ENCODE measurements at places on chromosomes 2 and 18. TPM values are rescaled to one million over a fixed set of nuclear protein-coding genes. Genes with fewer than 3 reads are reported as not detected.

GRCh38 chr2:126659562-126660467 lies 3.9 kb downstream of the GYPC start:
- DNase-seq: no peak

GRCh38 chr2:11366326-11366741 lies 21.9 kb upstream of the ROCK2 start:
- DNase-seq: no peak

GRCh38 chr2:224350703-224351102 lies 51.2 kb downstream of the FAM124B start:
- DNase-seq: no peak

- no peak for DNase-seq
These were observed 33.3 kb upstream of the TXNDC2 start for GRCh38 chr18:9852266-9853081.

DNA sequence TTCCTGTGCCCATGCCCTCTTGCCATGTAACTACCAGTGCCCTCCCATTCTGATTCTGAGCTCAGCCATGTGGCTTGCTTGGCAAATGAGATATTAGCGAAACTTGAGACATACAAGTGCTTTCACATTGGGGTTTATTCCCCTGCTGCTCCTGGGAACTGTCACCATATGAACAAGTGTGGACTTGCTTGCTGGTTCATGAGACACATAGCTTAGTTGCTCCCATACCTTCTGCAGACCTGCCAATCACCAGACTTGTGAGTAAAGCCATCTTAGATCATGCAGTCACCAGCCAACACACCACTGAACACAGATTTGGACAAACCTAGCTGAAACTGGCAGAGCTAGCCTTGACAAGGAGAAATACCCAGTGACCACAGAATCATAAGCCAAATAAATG lies 155.1 kb downstream of the SS18 start:
- no peak for DNase-seq

DNA sequence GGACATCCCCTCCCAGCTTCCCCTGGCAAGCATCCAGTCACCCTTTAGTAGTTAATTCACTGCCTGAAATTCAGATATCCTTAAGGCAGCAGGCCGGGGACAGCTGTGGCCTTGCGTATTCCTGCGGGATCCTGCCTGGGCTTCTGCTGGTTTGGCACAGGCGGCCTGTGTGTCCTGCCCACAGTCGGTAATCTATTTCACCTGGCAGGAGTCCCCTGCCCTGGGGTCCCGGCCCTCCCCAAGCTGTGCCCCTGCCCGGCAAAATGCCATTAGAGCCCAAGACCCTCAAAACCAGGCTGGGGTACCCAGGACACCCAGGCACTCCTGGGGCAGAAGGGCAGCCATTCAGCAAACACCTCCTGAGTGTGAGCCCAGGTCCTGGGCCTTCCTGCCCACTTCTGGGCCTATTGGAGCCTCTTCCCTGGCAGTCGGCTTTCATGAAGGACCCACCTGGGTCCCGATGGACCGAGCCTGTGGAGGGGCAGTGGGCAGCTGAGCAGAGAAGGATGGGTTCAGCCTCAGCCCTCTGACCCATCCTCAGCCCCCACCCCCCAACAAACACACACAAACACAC lies 11.6 kb downstream of the CROCC2 start:
- DNase-seq: no peak

DNA sequence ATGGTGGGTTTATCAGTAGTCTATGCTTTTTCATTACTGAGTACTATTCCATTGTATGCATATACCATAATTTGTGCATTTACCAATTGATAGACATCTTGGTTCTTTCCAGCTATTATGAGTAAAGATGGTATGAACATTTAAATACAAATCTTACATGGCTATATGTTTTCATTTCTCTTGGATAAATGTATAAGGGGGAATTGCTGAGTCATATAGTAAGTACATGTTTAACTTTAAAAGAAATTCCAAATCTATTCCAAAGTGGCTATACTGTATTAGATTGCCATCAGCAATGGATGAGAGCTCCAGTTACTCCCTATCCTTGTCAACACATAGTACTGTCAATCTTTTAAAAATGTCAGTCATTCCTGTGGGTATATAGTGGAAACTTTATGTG lies 243.9 kb downstream of the CDCA7 start:
- DNase-seq: no peak

- no peak for DNase-seq
These were observed 50.7 kb downstream of the CIB4 start for GRCh38 chr2:26590508-26590907.

- DNase-seq: no peak
These were observed 286.4 kb downstream of the AGPS start for GRCh38 chr2:177678939-177679338.

DNA sequence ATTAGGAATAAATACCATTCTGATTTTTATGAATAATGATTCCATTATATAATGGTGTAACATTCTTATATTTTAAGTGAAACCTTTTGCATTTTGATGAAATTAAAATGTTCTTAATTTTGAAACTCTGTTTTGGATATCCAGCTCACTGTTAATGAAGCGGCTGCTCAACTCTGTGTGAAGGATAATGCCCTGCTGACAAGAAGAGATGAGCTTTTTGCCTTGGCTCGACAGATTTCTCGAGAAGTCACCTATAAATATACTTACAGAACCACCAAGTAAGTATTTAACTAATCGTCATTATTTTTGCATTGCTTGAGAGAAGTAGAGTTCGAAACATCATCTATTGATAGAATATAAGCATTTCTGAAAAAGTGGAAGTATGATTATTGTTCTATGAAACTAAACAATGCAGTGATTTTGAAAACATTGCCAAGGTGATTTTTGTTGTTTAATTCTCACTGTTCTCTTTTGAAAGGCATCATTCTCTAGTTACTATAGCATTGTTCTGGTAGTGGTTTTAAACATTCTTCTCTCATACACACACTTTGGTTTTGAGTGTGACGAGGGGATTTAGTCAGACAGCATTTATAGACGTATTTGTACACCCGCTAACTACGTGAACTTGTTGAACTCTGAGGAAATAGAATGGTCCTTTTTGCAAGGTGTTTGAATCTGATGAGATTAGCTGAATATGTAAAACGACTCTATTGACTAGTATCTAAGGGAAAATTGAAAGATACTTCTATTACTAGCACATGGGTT lies 21.5 kb downstream of the NAB1 start:
- DNase-seq: no peak

DNA sequence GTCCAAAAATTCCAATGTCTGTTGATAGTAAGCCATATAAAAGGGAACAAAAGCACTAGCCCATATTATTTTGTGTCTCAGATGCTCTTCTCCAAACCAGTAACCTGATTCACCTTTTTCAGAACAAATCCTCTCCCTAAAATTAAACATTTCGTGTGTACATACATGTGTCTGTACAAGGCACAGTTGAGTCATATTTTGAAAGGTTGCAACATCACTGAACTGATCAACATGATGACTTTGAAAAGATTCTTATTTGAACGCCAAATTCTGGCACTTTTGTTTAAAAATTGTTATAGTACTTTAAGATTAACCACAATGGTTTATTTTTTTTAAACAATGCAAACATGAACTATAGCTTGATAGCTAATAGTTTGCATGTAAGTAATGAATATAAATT lies 102.5 kb downstream of the RIT2 start:
- DNase-seq: no peak

- no peak for DNase-seq
These were observed 505.7 kb upstream of the LRATD1 start for GRCh38 chr2:14126846-14127245.

DNA sequence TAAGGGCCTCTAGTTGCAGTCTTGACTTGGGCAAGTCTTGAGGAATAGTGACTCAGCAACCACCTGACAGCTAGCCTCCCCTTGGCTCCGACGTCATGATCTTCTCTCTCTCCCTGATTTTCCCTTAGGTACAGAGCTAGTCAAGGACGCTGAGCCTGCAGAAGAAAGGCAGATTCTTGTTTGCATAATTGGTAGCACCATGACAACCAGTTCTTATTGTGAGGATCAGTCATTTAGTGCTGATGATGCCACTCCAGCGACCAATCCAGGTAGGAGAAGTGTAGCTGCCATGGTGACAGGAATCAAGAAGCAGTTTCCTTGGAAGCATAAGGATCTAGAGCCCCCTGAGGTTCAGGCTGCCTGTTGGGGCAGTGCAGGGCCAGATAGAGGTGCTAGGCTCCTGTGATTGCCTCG lies 2.8 kb upstream of the RESP18 start:
- peak; percentile 38 for DNase-seq

GRCh38 chr2:40062381-40062780 lies 283.3 kb upstream of the THUMPD2 start:
- no peak for DNase-seq

The UGT1A5 gene
- not detected for total RNA-seq

The NPPC gene
- total RNA-seq: 2.4 TPM

The RNASEH1 gene
- 45.2 TPM for total RNA-seq

The NOSTRIN gene
- not detected for total RNA-seq

The LCT gene
- not detected for total RNA-seq

The C2orf78 gene
- total RNA-seq: not detected

The RGPD3 gene
- not detected for total RNA-seq

The DNAH7 gene
- total RNA-seq: 0.45 TPM

The RANBP2 gene
- 50.5 TPM for total RNA-seq

The IL36A gene
- not detected for total RNA-seq

The UGT1A3 gene
- not detected for total RNA-seq

The COL6A3 gene
- total RNA-seq: 0.11 TPM

Measured in SK-MEL-5 (cell line).